ENCODE measurements at places on chromosomes 7 and 10.

DNA sequence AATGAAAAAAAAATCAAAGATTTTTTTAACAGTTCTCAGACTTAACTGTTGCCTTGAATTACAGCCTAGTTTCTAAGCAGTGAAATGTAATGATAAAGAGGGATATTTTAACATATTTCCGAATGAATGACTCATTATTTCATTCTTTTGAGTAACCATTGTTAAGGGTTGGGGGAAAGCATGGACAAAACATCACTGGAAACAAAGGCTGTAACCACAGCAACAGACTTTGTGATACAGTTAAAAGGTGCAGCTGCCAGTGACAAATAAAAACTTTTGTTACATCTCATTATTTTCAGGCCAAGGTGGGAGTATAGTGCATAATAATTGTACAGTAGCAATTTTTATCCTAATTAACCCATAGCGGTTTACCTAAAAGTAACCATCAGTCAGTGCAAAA, 172.6 kb downstream of the LRRTM3 start:
- no peak for DNase-seq

DNA sequence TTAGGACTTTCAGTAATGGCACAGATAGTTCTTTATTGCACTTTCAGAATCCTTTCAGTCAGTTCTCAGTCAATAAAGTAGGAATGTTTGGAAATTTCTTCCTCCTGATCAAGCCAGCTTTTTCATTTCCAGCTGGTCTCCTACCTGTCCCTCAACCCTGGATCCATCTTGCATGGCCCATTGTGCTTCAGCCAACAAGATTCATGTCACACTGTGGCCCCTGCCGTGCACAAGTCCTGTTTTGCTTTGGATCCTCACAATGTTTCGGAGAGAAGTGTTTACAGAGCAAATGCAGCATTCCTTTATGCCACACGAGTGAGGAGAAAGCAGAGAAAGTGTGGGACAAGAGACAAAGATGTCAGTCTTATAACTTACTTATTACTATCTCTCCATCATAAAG, 1694.7 kb upstream of the LRRTM3 start:
- no peak for DNase-seq

DNA sequence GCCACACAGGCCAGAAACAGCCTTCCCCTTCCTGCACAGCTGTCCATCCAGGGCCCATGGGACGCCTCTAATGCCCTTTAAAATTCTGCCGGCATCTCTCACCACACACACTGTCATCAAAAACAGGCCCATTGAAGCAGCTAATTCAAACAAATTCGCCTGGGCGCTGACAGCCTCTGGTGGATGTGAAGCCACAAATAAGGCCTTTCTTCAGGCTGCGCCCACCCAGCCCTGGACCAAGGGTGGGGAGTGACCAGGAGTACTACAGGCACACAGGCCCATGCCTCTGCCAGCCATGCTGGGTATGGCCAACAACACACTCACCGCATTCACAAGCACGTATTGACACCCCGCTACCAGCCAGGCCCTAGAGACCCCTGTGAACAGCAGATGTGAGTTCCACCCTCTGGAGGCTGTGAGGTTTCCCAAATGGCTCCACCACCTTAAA, 54.6 kb downstream of the SLIT1 start:
- no peak for DNase-seq

DNA sequence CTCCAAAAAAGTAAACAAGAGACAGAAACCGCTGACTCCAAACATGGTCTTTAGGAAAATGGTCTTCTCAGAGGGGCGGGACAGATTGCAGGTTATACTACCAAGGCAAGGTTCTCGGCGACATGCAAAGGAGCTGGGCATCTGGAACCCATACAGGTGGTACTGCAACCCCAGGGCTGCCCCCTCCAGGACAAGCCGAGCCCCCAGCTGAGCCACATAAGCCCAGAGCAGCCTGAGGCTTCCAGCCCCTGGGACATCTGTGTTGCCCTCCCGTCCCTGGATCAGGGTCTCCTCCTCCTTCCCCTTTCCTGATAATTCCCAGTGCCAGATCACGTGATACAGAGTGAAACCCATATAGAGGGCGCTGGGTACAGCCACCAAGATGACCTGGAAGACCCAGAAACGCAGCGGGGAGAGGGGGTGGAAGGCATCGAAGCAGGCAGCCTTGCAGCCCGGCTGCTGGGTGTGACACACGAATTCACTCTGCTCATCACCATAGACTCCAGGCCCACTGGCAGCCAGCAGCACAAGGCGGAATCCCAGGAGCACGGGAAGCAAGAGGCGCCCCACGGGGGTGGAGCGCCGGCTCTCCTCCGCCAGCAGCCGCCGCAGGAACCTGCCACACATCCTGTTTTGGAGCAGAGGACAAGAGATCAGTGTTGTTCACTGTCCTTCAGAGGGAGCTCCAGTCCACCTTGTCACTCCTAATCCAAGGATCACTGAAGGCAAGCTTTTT, at the start of gene GJC3:
Gene GJC3, minus strand, starts transcription at position 627 of the 736 bp plus-strand sequence. Its CDS starts 0 bp downstream, at position 627.
- DNase-seq: peak; percentile 76

DNA sequence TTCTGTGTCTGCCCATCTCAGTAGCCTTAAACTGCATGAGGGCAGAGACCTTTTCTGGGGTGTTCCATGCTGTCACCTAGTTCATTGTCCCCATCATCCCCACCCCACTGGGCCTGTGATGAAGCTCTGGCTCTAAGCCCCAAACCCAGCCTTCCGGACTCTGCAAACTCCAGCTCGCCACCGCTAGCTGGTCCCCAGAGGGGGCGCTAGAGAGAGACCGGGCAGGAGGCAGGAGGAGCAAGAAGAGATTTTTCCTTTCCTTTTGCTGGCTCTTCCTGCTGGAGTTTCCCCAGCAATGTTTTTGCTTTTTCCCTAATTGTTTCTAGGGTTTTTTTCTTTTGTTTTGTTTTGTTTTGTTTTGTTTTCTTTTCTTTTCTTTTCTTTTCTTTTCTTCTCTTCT, 234.4 kb downstream of the TEX36 start:
- no peak for DNase-seq

- DNase-seq: no peak
These were observed 21.6 kb downstream of the CREB3L2 start for GRCh38 chr7:137980308-137980707.

All from NCI-H1092 (cell line).